ENCODE measurements at places on chromosomes 7 and 10. TPM values are rescaled to one million over a fixed set of nuclear protein-coding genes. Genes with fewer than 3 reads are reported as not detected.

SEMA3A gene
- 5.7 TPM for total RNA-seq

CLCN1 gene
- 0.06 TPM for total RNA-seq

PDE6C gene
- not detected for total RNA-seq

RNF32 gene
- total RNA-seq = 0.87 TPM

CALHM3 gene
- 0.38 TPM for total RNA-seq

SPAM1 gene
- not detected for total RNA-seq

SKIDA1 gene
- 1.3 TPM for total RNA-seq

All from A549 treated with RU486 at 1 μM for 4 hours (cell line).